CD4-positive, alpha-beta T cell treated with Interleukin-2 at 100 ng/mL for 4 hours (primary cell): ENCODE measurements at places on chromosomes 1 and 21.
A peak's percentile ranks its signal among the peaks of the same experiment; 100 is the strongest.

DNA sequence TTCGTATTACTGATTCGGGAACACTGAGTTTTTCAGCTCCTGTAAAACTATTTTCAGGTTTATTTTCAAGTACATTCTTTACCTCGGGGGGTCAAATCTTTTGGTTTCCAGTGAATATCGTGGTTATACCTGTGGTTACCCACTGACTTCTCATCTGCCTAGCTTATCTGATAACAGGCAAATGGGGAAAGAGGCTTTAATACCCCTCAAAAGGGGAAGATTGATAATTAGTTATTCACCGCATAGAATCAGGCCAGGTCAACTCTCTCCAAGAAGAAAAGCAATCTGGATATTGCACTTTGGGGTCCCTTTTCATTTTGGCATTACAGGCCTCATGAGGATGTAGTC, 23.0 kb downstream of the RUNX1 start:
- no peak for DNase-seq

DNA sequence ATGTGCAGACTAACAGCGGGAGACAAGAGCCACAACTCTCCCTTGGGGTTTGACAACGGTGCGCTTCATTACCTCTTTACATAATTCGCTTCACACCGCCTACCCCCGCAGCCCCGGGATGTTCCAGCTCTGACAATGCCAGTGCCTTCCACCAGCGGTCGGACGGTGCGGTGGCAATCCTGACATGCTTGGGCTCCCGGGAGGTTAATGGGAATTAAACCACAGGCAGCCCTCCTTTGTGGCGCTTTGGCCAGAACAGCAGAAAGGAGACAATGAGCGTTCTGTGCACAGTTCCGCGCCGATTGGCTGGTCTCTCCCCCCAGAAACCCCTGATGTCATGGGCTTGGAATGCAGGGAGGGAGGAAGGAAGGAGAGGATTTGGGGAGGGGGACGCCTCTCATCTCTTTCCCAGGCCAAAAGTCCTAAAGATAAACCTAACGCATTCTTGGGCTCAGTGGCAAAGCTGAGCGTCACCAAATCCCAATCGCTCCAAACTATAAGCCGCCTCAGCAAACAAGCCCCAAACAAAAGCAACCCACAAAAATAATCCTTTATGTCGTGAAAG, 1.3 kb downstream of the CNN3 start:
- no peak for DNase-seq

- DNase-seq = no peak
These were observed 35.6 kb upstream of the EPB41 start for GRCh38 chr1:28878796-28879195.

GRCh38 chr1:30824736-30825429, 67.3 kb upstream of the LAPTM5 start:
- DNase-seq = no peak

DNA sequence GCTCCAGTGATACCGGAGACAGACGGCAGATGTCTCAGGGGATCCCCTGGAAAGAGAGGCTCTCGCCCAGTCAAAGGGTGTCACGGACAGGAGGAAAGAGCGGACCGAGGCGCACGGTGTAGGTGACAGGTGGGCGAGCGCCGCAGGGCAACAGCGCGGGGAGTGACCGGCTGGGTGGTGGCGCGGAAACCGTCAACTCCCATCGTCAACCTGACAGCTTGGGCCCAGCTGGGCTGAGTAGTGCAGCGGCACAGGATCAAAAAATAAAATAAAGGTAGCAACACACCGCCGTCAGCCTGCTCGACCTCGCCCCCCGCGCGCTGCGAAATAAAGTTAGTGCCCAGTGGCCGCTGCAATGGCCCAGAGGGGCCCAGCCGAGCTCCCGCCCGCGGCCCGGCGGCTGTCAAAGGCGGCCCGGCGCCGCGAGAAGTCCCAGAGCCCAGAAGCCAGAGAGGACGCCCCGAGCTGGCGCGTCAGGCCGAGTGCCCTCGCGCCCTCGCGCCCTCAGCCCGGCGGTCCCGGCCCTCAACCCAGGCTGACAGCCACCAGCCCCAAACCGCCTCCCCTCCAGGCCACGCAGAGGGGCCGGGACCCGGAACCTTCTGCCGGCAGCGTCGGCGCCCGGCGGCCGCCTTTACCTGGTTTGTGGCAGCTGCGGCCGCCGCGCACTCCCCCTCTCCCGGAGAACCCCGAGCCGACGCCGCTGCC, at the start of gene LYST:
LYST (minus strand) TSS at position 702 of the 708 bp plus-strand sequence. CDS start 36,489 bp downstream, outside the sequence.
- peak; percentile 65 for DNase-seq

GRCh38 chr1:17844185-17844826, 89.2 kb downstream of the ACTL8 start:
- no peak for DNase-seq

- DNase-seq = no peak
These were observed 9.1 kb downstream of the SGIP1 start for GRCh38 chr1:66542811-66543767.

GRCh38 chr1:51410568-51411460, 80.5 kb upstream of the TTC39A start:
- DNase-seq = no peak

DNA sequence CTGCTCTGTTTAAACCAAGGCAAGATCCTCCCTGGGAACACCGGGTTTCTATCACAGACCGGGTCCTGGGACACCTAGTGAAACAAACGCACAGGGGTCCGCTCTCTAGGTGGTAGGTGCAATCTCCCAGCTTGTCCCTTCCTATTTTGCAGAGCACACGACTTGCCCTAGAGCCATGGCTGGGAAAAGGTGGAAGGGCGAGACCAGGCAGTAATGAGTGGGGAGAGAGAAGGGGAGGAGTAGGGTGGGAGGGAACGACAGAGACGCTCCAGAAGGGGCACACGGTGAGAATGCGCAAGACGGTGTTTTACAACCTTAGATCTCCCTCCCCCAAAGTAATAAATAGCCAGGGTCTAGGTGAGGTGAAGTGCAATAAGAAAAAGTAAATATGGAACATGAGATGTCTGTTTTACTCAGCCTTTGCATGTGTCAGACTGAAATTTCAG, 9.3 kb upstream of the ARHGAP29 start:
- DNase-seq = no peak
